ENCODE measurements at places on chromosomes 11 and 22. TPM values are rescaled to one million over a fixed set of nuclear protein-coding genes. Genes with fewer than 3 reads are reported as not detected.

DNA sequence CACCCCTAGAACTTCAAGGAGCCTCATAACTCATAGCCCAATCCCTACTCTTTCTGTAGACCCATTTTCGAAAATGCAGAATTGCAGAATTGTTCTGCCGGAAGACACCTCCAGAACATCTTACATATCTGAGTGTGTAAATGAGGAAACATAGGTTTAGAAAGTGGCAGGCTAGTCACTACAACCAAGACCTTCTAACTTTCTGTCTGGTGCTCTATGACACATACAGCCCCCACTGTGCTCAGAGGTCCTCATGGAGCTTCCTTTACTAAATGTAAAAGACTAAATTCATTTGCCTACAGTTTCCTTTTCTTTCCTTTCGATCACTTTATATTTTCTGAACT, 132.1 kb upstream of the DDI1 start:
- DNase-seq: no peak

DNA sequence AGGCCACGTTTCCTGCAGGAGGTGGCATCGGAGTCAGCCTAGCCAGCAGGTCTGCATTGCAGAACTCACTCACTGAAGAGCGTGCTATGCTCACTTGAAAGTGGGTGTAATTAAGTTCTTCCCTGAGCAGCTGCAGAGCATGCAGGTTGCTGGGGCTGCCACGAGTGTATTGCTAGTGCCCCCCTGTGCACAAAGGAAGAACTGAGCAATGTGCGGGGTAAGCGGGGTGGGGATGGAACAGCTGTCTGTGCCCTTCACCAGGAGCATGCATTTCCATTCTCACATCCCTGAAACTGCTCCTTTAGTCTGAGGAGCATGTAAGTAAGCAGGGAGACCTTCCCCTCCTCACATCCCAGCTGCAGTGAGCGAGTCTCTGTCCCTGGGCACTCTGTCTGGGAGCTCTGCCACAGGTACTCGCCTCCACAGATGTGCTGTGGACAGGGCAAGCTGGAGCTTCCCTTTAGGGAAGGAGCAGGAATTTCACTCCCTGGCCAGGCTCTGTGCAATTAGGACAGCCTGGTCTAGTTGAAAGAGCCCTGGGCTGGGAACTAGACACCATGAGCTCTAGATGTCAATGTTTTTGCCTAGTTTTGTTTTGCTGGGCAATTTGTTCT, 1031.8 kb downstream of the NTM start:
- DNase-seq: peak; percentile 41

Gene ABCC8
- total RNA-seq: 29.0 TPM

Gene ARFIP2
- total RNA-seq: 22.3 TPM

GRCh38 chr22:19818324-19819207, 36.1 kb downstream of the GNB1L start:
- no peak for DNase-seq

- no peak for DNase-seq
Measured at GRCh38 chr22:37467391-37467955, 18.7 kb downstream of the MFNG start.

DNA sequence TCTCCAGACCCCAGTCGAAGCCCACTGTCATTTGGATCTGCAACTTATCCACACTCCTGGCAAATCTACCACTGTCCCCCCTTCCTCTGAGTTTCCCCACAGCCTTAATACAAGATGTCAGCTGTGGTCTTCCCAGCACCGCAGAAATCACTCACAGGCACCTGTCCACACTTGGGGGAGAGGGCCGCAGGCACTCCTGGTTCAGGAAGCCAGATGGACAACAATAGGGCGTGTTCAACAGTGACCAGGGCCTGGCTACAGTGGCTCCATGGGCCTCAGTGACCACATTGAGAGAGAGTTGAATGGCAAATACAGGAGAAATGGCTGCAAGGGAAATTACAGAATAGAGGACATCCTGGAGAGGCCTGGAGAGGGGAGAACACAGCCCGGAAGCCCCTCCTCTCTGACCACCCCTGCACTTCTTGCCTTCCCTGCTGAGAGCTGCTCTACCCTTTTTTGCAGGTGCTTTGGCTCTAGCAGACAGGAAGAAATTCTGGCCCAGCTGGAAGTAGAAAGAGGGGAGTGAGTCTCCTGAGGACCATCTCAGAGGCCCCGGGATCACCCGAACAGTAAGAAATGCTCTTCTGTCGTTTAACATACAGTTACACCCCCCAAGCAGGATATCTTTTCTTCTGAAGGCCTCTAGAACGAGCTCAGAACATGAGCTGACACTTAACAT, 164.6 kb downstream of the FEZ1 start:
- DNase-seq: no peak

DNA sequence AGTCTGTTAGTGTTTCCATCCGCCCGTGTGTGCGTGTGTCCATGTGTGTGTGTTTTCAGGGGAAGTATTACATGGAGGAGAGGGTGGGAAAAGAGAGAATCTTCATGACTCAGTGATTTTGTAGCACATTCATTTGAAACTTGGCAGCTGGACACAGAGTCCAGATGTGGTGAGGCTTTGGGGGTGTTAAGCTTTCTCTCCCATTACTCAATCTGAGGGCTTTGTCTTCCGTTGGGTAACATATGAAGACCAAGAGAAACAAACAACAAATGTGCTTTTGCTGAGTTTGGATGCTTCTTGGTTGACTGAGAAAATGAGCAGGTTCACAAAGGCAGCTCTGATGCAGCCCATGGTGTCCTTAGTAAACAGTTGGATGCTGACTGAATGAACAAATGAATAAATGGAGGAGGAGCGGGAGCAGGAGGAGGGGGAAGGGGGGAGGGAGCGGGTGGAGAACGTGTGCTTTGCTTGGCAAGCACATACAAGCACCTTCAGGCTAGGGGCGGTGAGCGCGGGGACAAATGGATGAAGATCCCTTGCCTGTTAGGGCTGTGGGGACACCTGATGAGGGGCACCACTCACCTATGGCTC, 104.3 kb downstream of the ST3GAL4 start:
- DNase-seq: no peak

- no peak for DNase-seq
Measured at GRCh38 chr11:85540181-85540580, 87.0 kb downstream of the DLG2 start.

- no peak for DNase-seq
Measured at GRCh38 chr11:35277827-35278226, 138.9 kb downstream of the CD44 start.

DNA sequence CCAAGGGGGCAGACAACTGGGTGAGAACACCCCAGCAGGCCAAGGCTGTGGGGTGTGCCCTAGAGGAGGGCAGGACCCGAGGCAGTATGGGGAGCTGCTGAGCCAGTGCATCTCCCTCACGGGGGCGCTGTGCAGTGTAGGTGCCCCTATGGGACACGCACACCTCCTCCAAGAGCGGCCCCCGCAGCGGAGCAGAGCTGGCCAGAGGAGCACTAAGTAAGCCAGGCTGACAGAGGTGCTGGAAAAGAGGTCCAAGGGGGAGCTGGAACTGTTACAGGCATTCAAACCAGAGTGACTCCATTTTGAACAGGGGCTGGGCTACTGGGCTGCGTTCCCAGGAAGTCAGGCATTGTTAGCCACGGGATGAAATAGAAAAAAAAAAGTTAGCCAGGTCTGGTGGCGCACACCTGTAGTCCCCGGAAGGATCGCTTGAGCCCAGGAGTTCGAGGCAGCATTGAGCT, 41.8 kb downstream of the TST start:
- no peak for DNase-seq

GRCh38 chr11:43942662-43943371, 380 bp downstream of the C11orf96 start:
- peak; percentile 45 for DNase-seq

- DNase-seq: no peak
Measured at GRCh38 chr11:68076371-68077042, 37.7 kb downstream of the TCIRG1 start.

GRCh38 chr11:14645985-14646900, 2.6 kb downstream of the PDE3B start:
- DNase-seq: no peak

GRCh38 chr22:40621309-40622151, 15.0 kb downstream of the MRTFA start:
- DNase-seq: no peak

DNA sequence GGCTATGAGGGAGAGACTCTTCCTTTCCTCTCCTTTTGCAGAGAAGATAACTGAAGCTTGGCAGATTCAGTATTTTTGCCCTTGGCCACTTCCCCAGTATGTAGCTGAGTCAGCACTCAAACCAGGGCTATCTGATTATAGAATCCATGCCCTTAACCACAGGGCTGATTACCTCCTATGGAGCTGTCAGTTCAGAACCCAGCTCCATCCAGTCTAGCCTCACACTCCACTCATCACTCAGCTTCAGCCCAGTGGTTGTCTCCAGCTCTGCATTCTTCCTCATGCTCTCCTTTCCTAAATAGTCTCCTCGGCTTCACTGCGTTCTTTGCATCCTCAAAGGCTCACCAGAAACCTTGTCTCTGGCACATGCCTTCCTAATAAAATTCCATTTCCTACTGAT, 151.6 kb upstream of the BLID start:
- no peak for DNase-seq

DNA sequence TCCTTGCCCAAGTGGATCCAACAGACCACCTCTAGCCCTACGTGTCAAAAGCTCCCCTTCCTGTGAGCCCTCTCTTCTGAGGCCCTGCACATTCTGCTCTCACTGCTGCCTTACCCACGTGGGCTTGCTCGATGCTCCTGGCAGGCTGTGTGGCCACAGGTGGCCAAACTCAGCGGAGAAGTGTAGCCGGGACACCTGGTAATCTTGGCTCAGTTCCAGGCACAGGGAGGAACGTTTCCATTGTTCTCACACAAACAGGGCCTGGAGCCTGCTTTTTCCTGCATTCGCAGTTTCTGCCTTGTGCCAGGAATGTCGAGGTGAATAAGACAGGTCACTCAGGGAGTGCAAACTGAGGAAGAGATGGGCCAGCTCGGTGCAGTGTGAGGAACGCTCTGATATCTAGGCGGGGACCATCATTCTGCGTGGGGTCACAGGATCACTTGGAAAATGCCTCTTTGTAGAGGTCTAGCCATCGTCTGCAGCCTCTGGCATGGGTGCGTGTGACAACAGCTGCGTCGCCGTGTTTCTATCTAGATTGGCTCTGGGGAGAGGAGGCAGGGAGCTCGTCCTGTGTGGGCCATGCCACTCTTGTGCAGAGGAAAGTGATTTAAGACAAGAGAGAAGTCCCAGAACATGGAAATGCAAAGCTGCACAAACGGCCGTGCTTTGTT, 127.6 kb upstream of the PARVA start:
- DNase-seq: peak; percentile 91

Gene EXPH5
- 8.8 TPM for total RNA-seq

Gene CFAP300
- total RNA-seq: 5.2 TPM

GRCh38 chr11:91489989-91490388, 734.6 kb upstream of the FAT3 start:
- DNase-seq: no peak

Gene MFNG
- 5.4 TPM for total RNA-seq

Gene CDCA5
- 4.5 TPM for total RNA-seq

DNA sequence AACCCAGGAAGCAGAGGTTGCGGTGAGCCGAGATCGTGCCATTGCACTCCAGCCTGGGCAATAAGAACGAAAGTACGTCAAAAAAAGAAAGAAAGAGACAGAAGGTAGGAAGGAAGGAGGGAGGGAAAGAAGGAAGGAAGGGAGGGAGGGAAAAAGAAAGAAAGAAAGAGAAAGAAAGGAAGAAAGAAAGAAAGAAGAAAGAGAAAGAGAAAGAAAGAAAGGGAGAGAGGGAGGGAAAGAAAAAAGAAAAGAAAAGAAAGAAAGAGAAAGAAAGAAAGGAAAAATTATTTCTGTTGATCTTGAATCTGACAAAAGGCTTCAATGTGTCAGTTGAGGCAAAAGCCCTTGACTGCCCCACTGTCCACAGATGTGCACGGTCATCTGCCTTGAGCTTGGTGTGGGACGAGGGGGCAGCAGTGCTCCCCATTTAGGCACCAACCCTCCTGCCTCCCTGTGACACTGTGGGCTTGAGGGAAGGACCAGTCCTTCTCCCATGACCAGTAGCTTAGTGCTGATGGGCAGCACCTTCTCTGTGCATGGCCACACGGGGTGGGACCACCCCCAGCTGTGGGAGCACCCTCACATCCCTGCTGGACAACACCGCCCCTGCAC, 24.4 kb downstream of the KCTD17 start:
- no peak for DNase-seq

GRCh38 chr22:29979777-29980321, 96.9 kb downstream of the MTMR3 start:
- DNase-seq: no peak

Gene PKDREJ
- under 0.01 TPM for total RNA-seq

DNA sequence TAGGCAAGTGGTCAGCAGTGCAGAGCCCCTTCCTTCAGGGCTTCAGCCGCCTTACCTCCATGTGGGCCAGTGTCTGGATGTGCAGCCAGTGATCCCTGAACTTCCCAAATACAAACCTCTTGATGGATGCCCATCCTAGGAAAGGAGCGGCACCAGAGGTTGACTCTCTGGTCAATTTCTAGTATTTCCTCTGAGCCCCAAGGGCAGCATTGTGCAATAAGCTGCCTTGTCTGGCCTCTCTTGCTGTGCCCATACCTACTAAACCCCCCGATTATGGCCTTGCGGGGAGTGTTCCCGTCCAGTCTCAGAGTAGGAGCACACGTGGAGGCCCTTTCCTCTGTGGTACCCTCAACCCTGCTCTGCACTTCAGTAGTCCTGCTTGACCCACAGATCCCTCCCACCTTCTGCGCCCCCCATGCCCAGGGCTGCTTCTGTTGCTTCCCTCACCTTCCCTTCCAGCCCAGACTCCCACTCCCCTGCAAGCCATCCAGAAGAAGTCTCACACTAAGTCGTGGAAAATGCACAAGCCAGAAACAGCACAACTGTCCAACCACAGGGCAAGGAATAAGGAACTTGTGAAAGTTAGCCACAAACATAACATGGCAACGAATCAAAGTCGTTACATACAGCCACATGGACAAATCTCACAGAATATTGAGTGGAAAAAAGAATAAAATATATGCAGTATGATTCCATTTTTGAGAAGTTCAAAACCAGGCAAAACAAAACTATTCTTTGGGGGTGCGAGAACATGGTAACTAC, 39.6 kb upstream of the HORMAD2 start:
- no peak for DNase-seq

- no peak for DNase-seq
Measured at GRCh38 chr11:355581-356458, 13.5 kb upstream of the B4GALNT4 start.

DNA sequence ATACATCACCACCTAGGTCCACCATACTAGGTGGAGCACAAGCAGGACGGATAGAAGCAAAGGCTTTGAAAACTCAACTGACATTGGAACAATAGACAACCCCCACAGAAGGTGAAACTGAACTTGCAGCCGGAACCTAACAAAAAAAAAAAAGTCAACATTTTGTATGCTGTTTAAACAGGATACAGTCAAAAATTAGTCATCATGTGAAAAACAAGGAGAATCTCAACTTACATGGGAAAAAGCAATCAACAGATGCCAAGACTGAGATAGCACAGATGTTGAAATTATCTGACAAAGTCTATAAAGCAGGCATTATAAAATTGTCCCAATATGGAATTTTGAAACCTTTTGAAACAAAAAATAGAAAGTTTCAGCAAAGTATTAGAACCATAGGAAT, 123.8 kb downstream of the RAB38 start:
- DNase-seq: no peak

Gene RIMBP3C
- total RNA-seq: 0.64 TPM

GRCh38 chr11:30832831-30833230, 246.7 kb upstream of the MPPED2 start:
- no peak for DNase-seq

All from cerebellum (tissue), 4 donors.